ENCODE measurements at places on chromosomes 3 and 15.

DNA sequence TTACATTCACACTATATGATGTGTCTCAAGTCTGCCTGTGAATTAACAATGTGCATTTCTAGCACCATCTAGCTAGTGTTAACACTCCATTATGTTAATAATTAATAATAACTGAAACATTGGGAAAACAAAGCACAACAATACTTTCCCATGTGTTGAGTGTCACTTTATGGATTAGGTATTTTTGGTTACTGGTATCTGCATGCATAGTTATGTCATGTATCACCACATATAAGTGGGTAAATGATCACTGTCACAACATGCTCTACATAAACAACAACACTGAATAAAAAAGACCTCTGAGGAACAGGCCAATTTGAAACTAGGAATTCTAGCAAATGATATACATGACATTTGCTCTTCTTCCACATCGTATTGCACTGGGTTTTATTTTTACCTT lies 74.7 kb downstream of the MLH1 start:
- DNase-seq: no peak

- DNase-seq: no peak
Measured at GRCh38 chr3:179921951-179922350, 114.8 kb downstream of the PEX5L start.

- DNase-seq: no peak
Measured at GRCh38 chr15:44328135-44328534, 39.6 kb downstream of the GOLM2 start.

- peak; percentile 44 for DNase-seq
Measured at GRCh38 chr3:69063636-69064035, 11.5 kb upstream of the TMF1 start.

DNA sequence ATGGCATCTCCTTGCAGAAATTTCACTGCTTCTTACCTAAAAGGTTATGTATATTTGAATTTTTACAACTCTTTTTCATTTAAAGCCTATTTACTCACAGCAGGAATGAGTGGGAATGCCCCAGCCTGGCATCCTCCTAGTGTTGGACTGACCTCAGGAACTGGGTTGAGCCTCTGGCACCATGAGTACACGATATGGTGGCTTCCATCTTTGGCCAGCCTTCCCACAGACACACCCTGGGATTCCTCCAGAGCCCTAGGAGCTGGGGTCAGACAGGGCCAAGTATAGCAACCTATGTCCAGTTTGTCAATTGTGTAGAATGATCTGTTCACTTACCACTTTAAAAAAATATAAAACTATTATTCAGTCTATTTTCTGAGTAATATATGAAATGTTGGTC lies 57.2 kb upstream of the HEG1 start:
- no peak for DNase-seq

DNA sequence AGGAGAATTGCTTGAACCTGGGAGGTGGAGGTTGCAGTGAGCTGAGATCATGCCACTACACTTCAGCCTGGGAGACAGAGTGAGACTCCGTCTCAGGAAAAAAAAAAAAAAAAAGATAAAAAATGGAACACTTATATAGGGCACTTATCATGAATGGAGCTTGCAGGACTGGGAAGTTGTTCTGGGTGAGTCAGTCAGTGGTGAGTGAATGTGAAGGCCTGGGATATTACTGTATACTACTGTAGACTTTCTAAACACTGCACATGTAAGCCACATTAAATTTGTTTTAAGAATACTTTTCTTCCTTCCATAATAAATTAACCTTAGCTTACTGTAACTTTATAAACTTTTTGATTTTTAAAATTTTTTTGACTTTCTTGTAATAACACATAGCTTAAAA lies 59.8 kb downstream of the SFMBT1 start:
- no peak for DNase-seq

GRCh38 chr3:37606472-37606871 lies 255.2 kb upstream of the CTDSPL start:
- no peak for DNase-seq

- no peak for DNase-seq
Measured at GRCh38 chr3:138971766-138972320, 24.8 kb downstream of the FOXL2NB start.

DNA sequence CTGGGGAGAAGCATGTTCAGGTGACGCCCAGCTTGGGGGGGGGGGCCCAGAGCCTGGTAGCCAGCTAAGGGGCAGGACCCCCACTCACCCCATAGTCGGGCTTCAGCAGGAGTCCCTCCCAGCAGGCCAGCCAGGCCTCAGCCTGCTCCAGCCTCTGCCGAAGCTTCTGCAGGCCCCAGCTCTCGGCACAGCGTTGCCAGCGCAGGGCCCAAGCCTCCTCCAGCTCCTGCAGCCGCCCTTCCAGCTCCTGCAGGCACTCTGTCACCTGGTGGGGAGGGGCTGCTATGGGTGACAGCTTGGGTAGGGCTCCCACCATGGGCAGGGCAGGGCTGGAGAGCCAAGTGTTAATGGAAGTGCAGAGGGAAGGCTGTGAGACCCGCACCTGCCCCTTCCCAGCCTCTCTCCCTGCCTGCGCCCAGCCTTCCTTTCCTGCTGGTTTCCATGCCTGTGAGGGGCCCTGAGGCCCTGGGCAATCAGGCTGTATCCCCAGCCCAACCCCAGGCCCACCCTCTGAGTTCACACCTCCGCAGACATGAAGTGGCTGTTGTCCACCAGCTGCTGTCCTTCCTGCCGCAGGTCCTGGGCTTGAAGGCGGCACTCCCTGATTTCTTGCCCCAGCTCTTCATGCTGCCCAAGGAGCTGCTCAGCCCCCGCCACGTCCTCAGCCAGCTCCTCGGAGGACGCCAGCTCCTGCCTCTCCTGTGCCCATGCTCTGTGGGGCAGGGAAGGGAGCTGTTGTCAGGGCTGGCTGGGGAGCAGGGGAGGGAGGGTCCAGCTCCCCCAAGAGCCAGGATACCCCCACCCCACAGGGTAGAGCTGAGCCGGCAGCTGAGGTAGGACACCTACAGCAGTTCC lies 14.3 kb downstream of the PLA2G4B start:
- no peak for DNase-seq

DNA sequence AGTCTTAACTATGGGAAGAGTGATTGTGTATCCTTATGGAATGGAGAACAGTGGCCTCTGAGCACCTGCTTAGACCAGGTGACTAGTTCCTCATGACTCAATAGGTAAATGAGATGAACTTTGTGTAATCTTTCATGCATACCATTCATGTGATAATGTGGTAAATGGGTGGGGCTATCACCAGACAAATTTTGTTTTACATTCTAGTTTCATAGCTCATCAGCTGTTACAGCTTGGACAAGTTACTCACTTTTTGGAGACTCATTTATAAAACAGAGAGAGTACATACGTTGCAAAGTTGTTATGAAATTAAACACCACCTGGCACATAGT lies 103.7 kb upstream of the TGFBR2 start:
- DNase-seq: no peak

DNA sequence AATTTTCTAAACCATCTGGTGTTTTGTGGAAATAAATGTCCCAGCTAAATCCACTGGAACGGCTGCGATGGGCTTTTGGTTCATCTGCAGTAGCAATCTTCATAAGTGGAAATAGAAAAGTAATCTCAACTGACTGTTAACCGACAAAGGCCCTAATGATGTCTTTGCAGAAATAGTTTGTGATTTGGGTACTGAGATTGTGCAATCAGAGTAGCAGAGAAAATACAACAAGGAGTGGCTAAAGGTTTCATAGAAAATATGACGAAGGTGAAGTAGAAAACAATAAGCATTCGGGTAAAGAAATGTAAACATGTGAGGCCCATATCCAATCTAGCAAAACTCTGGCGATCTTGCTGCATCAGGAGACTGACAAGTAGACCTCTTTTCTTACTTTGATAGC lies 262.6 kb upstream of the MCTP2 start:
- DNase-seq: no peak

DNA sequence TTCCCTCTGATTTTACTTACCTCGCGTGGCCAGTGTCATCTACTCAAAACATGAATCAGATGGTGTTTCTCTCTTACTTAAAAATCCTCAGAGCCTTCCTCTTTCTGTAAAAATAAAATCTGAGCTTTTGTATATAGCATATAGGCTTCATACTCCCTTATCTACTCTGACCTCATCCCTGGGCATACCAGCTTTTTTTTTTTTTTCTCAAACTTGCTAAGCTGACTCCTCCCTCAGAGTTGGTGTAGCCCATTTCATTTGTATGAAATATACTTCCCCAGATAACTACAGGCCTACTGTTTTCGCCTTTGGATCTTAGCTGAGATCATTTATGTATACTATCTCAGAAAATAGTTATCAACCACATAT lies 648.9 kb upstream of the ALCAM start:
- DNase-seq: no peak

DNA sequence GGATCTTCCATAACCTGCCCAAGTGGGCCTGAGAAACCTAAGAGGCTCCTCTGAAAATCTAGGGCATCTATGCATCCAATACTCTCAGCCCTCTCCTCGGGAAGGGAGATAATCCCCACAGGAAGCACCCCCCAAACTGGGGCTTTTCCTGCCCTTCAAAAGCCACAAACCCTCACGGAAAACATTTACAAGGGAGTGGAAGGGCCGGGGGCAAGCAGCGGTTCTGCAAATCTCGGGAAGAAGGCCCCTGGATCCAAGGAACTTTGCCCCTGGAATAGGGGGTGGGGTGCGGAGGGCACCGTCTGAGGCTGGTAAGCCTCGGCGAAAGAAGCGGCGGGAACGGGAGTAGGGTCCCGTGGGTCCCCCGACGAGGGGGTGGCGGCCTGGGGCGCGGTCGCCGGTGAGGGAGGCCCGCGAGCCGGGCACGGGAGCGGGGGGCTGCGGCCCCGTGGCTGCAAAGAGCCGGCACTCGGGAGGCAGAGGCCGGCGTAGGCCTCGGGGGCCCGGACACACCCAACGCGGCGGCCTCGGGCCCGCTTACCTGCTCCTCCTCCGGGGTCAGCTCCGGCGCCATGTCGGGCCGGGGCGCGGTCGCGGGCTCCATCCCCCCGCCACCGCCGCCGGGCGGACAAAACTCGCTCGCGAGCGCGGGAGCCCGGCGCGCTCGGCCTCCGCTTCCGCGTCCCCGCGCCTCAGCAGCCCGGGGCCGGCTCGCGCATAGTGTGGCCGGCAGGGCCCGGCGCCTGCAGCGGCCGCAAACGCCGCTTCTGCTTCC lies 755 bp downstream of the PTPN9 start:
- DNase-seq: peak; percentile 13

GRCh38 chr3:2948882-2949281 lies 161.3 kb downstream of the IL5RA start:
- DNase-seq: no peak

GRCh38 chr15:93913871-93914270 lies 317.5 kb upstream of the MCTP2 start:
- no peak for DNase-seq

- no peak for DNase-seq
Measured at GRCh38 chr3:167876620-167877281, 141.2 kb downstream of the SERPINI1 start.

DNA sequence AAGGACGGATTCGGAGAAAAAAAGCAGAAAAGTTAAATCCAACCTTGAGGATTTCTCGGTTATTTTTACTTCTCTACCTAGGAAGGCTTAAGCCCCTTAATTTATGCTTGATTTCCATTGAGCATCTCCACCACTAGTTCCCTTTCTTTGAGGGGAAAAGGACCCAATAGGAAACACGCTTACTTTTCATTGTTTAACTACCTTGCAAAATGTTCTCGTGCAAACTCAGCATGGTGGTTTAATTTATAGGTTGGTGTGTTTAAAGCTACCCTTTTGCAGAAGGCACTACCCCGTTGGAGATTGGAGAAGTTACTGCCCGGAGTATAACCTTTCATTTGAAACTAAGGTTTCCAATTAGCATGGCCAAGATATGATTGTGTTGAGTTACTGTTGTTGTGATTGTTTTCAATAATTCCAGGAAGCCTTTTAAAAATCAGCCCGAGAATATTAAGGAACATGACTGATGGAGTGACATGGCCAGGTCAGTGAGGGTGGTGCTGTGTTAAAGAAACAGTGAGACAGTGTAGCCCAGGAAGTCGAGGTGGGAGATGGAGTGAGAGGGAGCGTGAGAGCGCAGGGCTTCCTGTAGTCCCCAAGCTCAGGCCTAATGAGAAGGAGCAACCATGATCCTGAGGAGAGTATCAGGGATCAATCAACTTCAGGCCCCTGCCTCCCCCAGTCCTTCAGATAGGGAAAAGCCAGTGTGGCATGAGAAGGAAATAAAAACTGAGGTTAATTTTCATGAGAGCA lies 76.6 kb downstream of the AQP9 start:
- DNase-seq: no peak

- no peak for DNase-seq
Measured at GRCh38 chr15:45114076-45114750, at the start of the genes DUOX2 and DUOXA2. Gene DUOX2 (minus strand): TSS chr15:45114172. CDS start chr15:45113411, 761 bp downstream. Gene DUOXA2 (plus strand): TSS chr15:45114326. CDS start chr15:45114606, 280 bp downstream.

DNA sequence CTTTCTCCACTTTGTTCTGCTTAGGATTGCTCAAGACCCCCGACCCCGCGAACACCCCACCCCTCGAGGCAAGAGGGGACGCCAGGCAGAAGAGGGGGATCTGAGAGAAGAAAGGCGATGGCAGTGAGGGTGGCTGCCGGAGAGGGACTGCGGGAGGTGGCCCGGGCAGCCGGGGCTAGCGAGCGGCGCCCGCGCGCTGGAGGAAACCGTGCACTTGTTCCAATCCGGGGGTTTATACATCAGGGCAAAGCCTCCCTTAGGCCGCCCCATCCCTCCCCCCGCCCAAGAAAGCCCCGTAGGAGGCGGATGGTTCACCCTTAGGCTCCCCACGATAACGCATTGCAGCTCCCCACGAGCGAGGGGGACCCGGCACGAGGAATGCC lies 475 bp downstream of the ERC2 start:
- no peak for DNase-seq

GRCh38 chr3:57809609-57809968 lies 53.5 kb downstream of the SLMAP start:
- DNase-seq: no peak

DNA sequence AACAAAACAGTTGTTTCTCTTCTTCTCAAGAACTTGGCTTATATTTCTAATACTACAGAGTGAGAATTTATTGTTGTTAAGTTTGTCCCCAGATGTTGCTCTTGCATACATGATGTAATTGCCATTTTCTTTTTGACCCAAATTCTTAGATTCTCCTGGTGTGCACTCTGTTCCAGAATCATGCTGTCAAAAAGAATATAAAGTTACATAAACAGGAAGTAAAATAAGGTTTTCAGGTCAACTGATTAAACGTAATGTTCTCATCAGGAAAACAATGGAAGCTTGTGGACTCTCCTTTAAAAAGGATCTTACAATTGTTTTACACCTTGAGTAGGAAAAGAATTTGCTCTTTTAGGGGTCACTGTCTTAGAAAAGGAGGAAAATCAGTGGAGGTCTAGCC lies 121.8 kb downstream of the ADAM10 start:
- peak; percentile 34 for DNase-seq

DNA sequence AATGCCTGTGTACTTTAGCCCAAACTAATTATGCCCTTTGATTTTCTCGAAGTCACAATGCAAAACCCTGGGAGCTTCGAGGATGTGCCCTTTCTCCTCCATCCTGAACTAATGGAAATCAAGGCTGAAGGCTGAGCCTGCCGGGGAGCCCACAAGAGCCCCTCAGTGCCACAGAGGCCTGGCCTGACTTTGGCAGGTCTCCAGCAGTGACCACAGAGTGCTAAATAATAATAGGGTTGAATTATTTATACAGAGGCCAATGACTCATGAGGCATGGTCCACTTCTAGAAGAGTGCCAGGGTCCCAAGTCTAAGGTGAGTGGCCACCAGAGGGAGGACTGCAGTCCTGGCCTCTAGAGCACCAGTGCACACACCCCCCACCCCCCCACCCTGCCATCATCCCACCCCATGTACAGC lies 19.1 kb upstream of the GLCE start:
- DNase-seq: no peak

GRCh38 chr3:59017617-59017984 lies 32.2 kb downstream of the CFAP20DC start:
- no peak for DNase-seq
